Pericardium fibroblast (primary cell): ENCODE measurements at places on chromosomes 7 and 10. TPM values are rescaled to one million over a fixed set of nuclear protein-coding genes. Genes with fewer than 3 reads are reported as not detected.

UCMA gene
- not detected in 2 replicates for total RNA-seq

CYP2C8 gene
- total RNA-seq = not detected in 2 replicates

FAM237B gene
- total RNA-seq = not detected in 2 replicates

LRRC4 gene
- total RNA-seq = 0.09 and 0.12 TPM in 2 replicates

HOXA13 gene
- not detected in 2 replicates for total RNA-seq

VSTM4 gene
- 9.1 and 9.3 TPM in 2 replicates for total RNA-seq

COPG2 gene
- 12.1 and 23.3 TPM in 2 replicates for total RNA-seq

GATAD1 gene
- 11.8 and 20.0 TPM in 2 replicates for total RNA-seq

RBP3 gene
- not detected in 2 replicates for total RNA-seq

MSMB gene
- total RNA-seq = not detected in 2 replicates

CADPS2 gene
- total RNA-seq = 14.2 and 41.6 TPM in 2 replicates

HOXA10 gene
- 2.3 TPM in 1 of 2 replicates, not detected in the other for total RNA-seq

GPR85 gene
- total RNA-seq = 0.35 and 7.6 TPM in 2 replicates

TEX36 gene
- total RNA-seq = not detected in 2 replicates

SLC26A3 gene
- total RNA-seq = not detected in 2 replicates

PAPOLB gene
- total RNA-seq = 0.12 TPM in 1 of 2 replicates, not detected in the other

PTF1A gene
- total RNA-seq = not detected in 2 replicates

LIPN gene
- not detected in 2 replicates for total RNA-seq

PRKCQ gene
- total RNA-seq = 0.09 and 0.12 TPM in 2 replicates

SAMD9L gene
- total RNA-seq = 3.0 and 8.8 TPM in 2 replicates

FOXP2 gene
- total RNA-seq = 0.58 and 3.3 TPM in 2 replicates

PRSS37 gene
- total RNA-seq = not detected in 2 replicates

NUTM2B gene
- 0.60 and 0.70 TPM in 2 replicates for total RNA-seq

FAM241B gene
- 0.35 TPM in 1 of 2 replicates, not detected in the other for total RNA-seq

NUTM2A gene
- total RNA-seq = 0.34 and 3.4 TPM in 2 replicates

RAMP3 gene
- not detected in 2 replicates for total RNA-seq

EPHA1 gene
- total RNA-seq = not detected in 2 replicates

TUBB8 gene
- total RNA-seq = not detected in 2 replicates

GHRHR gene
- not detected in 2 replicates for total RNA-seq

LIPK gene
- total RNA-seq = not detected in 2 replicates

INA gene
- 0.09 and 0.12 TPM in 2 replicates for total RNA-seq

WNT8B gene
- total RNA-seq = not detected in 2 replicates

ARHGEF5 gene
- 5.1 and 8.3 TPM in 2 replicates for total RNA-seq

TRPV5 gene
- total RNA-seq = not detected in 2 replicates
